MV-4-11 (cell line): ENCODE measurements at places on chromosomes 11 and 22.

DNA sequence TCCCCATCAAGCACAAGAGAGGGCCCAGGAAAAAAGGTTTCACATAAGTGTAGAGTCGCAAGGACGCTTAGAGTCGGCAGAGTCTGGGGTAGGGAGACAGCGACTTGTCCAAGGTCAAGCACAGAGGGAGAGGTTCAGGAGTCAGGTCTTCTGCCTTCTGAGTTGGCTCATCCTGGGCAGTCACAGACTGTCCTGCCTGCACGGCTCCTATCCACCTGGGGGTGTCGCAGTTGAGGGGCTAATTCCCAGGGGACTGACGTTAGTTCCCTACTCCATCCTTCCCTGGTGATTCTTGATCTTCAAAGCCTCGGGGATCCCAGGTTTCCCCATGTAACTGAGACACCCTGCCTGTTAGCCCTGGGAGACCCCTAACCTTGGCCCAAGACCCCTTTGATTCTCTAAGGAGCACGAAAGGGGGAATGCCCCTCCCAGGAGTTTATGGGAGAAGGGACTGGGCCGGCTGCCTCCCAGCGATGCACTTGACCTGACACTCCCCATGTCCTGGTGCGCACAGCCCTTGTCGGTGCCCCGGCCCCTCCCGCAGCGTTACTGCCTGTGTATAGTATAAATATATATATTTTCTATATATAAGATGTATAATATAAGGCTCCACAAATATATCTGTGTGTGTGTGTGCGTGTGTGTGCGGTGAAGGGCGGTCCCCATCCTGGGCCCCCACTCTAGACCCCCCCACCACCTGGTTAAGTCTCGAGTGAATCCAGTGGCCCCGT lies 14.7 kb upstream of the TAB1 start:
- DNase-seq = no peak

GRCh38 chr11:12005476-12005875 lies 3.0 kb downstream of the DKK3 start:
- DNase-seq = no peak

DNA sequence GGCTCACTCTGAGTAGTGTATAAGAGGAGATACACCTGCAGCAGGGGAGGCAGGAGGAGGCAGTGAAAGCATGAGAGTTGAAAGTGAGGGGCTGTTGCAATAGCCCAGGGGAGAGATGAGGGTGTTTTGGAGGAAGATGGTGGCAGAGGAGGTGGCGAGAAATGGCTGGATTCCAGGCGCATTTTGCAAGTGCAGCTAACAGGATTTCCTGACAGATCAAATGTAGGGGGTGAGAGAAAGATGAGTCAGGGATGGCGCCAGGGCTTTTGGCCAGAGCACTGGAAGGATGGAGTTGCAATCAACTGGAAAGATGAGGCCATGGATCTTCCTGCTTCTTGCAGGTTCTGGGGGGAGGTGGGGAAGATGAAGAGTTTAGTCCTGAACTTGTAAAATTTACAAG lies 16.8 kb upstream of the TSPAN18 start:
- DNase-seq = no peak

GRCh38 chr11:62911137-62912130 lies 9.7 kb downstream of the CHRM1 start:
- DNase-seq = no peak

- no peak for DNase-seq
Observed at GRCh38 chr11:127862406-127862805, 725.0 kb downstream of the ETS1 start.

DNA sequence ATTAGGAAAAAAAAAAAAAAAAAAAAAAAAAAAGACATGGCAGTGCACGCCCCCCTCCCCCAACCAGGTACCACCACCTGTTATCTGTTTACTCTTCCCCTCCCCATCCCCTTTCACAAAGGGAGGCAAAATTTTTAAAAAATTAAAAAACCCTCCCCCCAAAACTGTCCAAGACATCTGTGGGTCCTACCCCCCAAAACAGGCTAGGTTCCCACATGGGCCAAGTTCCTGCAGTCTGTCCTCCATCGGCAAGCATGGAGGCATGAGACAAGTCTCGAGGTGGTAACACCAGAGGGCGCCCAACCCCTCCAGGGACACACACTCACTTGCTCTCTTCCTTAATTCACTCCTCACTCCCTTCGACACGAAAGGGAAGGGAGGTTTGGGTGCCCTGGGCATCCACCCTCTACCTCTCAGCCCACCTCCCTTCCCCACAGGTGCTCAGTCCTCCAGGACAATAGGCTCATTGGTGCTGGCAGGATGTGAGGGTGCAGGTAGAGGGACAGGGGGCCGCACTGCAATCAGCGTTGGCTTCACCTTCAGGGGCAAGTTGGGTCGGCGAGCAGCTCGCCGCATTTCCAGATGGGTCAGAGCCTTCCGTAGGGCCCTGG lies 2.2 kb upstream of the TUT1 start:
- peak; percentile 85 for DNase-seq

GRCh38 chr11:119920666-119921387 lies 191.8 kb upstream of the NECTIN1 start:
- no peak for DNase-seq

- DNase-seq = no peak
Observed at GRCh38 chr11:6864438-6864837, 1.6 kb downstream of the OR10A2 start.

DNA sequence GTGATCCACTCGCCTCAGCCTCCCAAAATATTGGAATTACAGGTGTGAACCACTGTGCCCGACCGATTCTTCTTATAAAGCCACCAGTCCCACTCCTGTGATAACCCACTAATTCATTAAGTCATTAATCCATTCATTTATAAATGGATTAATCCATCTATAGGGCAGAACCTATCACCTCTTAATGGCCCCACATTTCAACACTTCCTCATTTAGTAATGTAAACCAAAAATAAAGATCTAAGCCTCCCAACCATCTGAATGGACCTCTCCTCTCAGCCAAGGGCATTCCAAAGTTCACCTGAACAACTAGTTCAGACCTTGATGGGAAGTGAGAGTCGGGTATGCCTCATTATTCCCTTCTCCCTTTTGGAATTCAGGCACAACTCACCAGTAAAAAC lies 9.9 kb upstream of the MRPL11 start:
- DNase-seq = peak; percentile 16

DNA sequence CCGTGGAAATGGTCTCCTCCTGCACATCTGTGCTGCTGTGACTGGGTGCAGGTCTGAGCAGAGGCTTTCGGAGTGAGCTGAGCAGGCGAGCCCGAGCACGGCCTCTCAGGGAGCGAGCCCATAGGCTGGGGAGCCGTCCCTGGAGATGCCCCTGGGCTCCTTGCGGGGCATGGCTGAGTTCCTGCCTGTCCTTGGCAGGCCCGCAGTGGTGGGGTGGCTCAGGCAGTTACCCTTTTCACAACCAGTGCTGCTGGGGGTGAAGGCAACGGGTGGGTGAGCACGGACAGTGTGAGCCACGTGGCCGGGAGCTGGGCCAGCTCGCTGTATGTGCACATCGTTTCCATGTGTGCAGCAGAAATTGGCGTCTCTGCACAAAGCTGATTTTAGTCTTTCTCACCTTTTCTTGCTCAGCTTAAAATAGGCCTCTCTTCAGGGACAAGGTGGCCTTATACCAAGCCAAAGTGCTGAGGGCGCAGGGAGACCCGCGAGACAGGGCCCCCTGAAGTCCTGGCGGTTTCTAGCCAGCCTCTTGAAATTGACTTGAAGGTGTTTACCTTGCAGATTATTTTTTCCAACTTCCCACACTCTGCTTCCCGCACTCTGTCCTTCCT lies at the start of gene TP53AIP1:
TP53AIP1 (minus strand) TSS at position 55 of the 611 bp plus-strand sequence. CDS start 5,053 bp downstream, outside the sequence.
- DNase-seq = no peak

DNA sequence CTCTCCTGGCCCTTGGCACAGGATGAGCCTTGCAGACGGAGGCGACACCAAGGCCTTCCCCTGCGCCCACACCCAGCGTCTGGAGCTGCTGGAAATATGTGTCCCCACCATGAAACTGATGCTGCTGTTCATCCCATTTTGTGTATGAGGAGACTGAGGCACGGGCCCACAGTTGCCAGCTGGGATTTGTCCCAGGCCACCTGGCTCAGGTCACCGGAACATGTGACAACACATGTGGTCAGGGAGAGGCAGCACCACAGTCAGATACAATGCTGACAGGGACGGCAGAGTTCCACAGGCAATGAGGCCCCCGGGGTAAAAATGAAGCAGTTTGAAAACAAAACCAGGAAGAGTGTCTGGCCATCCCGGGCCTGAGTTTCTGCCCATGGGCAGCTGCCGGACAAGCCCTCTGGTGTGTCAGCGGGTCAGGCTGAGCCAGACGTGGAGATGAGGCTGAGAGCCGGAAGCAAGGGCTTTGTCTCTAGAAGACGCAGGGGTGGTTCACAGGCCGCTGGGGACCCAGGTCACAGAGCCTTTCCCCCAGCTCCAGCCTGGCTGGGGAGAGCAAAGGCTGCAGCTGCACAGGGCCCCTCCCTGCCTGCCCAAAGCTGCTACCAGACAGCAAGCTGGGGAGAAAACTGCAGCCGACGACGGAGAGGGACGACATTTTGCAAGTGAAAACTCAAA lies 80.7 kb downstream of the CDKN1C start:
- DNase-seq = no peak

GRCh38 chr22:36660510-36660840 lies 43.1 kb downstream of the CACNG2 start:
- no peak for DNase-seq

DNA sequence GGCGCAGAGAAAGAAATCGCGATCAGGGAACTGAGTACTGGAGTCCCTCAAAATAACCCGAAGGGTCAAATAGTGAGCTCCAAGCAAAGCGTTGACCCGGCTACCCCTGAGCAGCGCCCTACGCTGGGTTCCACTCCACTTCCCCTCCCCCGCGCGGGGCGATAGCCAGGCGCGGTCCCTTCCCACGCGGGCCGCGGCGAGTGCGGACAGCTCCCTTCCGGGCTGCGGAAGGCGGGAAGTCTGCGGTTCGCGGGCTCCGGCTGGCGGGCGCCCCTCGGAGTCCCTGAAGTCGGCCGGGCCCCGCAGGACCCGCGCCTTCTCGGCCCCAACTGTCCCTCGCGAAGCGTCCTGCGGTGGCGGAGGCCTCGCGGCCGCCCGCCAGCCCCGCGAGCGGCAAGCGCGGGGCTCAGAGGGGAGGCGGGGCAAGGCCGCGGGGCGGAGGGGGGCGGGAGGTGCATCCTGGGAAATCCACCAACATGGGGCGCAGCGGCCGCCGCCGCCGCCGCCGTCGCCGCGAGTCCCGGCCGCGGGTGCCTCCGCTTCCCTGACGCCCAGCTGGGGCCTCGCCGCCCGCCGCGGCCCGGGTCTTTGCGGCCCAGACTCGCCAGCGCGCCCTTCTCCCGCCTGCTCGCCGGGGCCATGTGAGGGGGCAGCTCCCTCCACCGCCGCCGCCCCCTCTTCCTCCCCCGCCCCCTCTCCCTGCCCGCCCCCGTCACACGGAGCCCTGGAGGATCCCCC lies at the start of gene QSER1:
QSER1 (plus strand) TSS at position 457 of the 738 bp plus-strand sequence. CDS start 315 bp downstream, outside the sequence.
- DNase-seq = peak; percentile 63

DNA sequence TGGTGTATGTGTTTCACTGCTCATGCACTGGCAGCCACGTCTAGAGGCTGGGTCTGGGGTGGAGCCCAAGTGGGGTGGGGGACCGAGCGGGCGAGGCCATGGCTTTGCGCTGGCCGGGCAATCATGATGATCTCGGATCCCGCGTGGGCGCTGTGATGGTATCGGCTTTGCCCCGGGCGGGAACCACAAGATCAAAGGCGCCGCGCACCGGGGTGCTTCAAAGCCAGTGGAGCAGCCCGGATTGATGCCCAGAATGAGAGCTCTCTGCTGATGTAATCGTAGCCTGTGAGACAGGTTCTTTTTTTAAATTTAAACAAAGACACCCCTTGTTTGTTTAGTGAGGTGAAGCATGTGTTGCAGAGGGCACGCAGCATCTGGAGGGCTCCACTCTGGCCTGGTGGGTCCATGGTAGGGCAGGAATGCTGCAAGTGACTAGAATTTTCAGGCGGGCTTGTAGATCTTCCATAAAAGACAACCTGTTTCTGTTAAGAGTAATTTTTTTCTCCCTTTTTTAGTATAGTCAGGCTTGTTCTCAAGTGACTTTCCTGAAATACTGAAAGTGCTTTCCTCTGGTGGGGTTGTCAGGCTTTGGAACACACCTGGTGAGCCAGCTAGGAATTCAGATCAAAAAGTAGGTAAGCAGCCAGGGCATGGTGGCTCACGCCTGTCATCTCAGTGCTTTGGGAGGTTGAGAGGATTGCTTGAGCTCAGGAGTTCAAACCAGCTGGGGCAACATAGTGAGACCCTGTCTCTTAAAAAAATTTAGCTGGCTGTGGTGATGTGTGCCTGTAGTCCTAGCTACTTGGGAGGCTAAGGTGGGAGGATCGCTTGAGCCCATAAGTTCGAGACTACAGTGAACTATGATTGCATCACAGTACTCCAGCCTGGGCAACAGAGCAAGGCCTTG lies 40.7 kb downstream of the ZNRF3 start:
- DNase-seq = no peak

GRCh38 chr11:63616953-63617352 lies 2.7 kb upstream of the PLAAT3 start:
- peak; percentile 54 for DNase-seq

DNA sequence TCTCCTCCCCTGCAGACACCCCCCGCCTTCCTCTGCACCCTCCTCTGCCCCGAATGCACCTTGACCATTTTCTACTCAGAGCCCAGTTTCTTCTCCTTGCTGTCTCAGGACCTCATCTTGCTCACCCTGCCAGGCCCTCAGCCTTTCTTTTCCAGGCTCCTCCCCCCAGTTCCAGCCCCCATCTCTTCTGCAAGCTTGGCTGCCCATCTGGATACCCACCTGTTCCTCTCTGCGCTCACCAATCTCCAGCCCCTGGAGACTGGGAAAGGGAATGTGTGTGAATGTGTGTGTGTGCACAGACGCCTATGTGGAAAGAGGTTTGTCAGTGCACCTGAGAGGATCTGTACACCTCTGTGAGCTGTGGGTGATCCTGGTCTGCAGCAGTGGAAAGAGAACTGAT lies 36.4 kb downstream of the SLC22A12 start:
- DNase-seq = no peak

- no peak for DNase-seq
Observed at GRCh38 chr11:33334627-33335026, 77.4 kb downstream of the HIPK3 start.

GRCh38 chr11:124644426-124645280 lies 22.0 kb downstream of the TBRG1 start:
- peak; percentile 64 for DNase-seq

- no peak for DNase-seq
Observed at GRCh38 chr11:16749666-16750065, 11.2 kb downstream of the C11orf58 start.

- DNase-seq = no peak
Observed at GRCh38 chr11:94735907-94736306, 32.2 kb upstream of the AMOTL1 start.
